ENCODE measurements at places on chromosomes 2 and 18.

DNA sequence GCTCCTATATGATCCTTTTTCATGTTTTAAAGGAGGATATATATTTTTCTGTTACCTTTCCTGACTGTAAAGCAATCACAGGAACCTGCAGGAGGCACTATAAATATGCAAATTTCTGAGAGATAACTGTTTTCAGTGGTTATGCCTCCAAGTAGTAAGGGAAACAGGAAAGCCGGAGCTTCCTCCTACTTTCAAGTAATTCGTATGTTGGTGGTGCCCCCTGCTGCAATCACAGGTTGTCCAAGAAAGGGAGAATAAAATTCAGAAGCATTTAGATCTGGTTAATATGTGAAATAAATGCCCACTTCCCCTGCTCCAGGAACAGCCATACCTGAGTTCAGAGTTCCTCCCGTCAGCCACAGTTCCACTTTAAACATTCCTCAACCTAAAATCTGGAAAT is 12.0 kb upstream of the BCL11A start:
- no peak for DNase-seq

DNA sequence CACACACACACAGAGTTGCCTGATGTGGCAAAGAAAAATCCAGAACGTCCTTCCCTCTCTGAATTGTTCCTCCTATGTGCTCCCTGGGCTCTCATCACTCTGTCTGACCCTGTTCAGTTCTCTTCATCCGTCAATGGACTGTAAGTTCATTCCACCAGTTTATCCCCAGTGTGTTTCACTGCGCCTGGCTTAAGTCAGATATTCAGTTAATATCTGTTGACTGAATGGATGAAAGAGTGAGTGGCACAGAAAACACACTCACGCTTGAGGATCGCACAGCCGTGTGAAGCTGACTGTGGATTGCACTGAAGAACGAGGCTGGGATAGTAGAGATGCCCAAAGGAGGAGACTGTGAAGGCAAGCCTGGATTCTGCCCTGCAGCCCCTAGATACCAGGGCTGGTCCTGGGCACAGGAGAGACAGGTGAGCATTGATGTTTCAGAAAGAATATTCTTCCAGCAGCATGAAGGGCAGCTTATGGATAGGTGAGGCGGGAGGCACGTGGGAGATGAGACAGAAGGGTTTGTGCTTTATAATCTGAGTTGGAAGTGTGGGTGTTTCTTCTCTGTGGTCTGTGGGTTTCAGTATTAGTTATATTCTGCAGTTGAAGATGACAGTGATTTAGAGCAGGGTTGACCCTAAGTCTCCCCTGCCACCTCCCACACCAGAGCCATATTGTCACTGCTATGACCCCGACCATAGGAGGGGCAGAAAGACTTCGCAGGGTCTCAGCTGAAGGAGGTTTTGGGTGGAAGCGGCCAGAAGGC is 129.9 kb downstream of the SOCS6 start:
- no peak for DNase-seq

DNA sequence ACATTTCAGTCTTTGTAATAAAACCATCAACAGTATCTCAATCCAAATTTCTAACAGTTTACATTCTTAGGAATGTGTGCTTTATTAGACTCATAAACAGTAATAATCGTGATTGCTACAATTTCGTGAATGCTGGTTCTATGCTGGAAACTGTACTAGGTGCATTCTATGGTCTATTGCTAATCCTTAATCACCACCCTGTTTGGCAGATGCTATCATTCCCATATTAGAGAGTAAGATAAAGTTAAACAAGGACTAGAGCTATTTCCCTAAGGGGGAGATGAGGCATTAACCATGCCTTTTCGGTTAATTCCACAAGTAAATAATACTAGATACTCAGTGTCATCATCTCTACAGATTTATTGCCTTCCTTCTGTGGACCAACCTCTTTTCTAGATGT is 244.0 kb downstream of the PAX3 start:
- DNase-seq: no peak

- no peak for DNase-seq
Observed at GRCh38 chr18:36503477-36503876, 206.0 kb downstream of the FHOD3 start.

GRCh38 chr2:16244966-16245320 is 304.6 kb downstream of the MYCN start:
- DNase-seq: no peak

GRCh38 chr2:231362555-231363184 is 32.8 kb upstream of the B3GNT7 start:
- no peak for DNase-seq

GRCh38 chr2:7952046-7952745 is 729.7 kb upstream of the ID2 start:
- DNase-seq: no peak

DNA sequence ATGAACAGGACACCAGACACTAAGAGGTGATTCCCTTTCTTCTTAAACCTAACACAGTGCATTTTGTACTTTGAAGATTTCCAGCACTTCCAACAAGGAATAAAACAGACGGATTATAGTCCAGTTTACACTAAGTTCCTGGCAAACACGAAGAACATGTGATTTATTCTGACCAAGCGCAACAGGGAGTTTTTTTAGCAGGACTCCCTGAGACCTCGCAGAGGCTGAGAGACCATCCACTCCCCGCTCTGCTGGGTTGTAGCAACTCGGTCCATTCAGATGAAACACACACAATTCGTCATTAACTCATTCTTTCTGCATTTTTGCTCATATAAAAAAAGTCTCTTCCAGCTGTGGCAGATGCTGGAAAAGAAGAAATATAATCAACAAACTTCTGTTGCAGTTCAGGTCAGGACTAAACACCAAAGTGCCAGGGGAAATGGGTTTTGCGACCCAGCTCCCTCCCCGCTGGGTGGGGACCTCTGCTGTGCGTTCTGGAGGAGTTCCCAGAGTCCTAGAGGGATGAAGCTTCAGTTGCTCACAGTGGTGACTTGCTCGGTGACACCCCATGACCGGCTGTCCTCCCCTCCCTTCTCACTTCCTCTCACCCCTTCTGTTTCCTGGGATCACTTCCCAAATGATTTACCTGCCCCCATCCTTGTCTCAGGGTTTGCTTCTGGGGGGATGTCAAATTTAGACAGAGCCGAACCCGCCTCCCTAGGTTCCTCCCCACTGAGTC is 52.5 kb downstream of the KCNF1 start:
- DNase-seq: no peak

DNA sequence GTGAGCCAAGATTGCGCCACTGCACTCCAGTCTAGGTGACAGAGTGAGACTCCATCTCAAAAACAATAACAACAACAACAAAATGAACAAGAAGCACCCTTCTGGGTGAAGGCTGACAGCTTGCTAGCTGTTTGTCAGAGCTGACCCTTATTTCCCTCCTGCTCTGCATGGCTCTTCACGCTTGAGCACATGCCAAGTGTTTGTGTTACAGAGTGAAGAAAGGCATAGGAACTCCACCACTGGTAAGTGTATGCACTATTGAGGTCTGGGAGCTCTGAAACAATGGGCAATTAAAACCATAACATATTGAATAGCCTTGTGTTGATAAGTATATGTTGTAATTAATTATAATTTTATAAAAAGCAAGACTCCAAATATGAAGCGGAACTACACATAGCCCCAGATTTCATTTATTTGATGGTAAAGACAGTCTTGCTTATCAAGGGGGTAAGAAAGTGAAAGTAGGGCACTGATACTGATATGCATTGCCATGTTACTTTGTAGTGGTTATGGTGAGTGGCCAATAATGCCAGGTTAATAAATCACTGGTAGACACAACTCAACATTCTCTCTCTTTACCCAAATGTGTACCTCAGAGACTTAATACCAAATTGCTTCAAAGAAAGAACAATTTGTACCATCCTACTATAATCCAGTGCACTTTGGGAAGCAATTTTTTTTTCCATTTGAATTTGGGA is 163.4 kb downstream of the VWC2L start:
- DNase-seq: no peak

DNA sequence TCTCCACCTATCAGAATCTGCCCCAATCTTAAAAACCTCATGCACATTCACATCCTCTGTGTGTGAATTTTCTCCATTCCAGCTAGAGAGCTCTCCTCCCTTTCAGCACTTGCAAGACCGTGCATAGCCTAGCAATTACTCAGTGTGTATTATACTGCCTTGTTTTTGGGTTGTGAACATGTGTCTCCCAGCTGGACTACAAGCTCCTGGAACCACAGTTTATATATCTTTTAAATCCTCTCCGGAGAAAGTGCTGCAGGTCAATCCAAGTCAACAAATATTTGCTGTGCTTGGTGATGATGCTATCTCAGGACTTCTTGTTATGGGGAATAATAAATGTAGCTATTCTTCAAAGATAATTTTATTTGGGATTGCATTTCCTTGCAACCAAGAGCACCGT is 58.2 kb upstream of the MEX3C start:
- no peak for DNase-seq
